ENCODE measurements at places on chromosomes 3 and 15.

DNA sequence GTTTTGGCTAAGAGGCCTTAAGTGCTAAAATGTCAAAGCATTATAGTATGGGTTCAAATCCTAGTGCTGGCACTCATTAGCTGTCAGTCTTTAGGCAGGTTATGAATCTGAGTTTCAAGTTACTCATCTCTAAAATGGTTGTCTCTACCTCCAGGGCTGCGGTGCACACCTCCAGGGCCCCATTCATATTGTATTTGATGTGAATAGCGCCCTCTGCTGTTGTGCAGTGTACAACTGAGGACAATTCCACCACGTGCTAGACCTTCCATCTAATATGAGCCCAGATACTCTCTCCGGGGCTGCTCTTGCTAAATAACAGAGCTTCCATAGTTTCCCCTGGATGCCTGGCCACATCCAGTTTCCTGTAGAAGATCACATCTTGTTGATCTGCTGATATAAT, 54.3 kb downstream of the OXNAD1 start:
- DNase-seq: peak; percentile 90

DNA sequence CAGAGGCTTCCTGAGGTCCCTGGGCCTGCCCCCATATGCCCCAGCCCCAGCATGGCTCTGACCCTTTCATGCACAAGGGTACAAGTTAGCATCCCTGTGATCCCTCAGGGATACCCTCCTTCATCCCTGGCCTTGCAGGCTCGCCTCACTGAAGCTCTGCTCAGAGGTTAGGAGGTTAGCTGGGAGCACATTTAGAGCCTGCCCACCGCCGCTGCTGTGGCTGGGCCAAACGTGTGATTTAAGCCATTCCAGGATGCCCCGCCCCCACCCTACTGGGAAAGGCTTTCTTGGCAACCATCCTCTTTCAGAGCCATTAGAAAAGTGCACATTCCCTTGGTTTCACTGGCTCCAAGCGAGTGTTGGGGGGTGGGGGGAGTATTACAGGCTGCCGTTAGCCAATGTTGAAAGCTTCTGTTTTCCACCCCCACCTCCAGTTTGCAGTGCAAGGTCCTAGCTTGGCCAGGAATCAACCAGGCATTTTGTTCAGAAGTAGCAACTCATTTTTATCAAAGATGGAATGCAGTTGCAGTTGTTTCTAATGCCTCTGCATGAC, 6.3 kb upstream of the HES1 start:
- no peak for DNase-seq

- no peak for DNase-seq
These were observed 61.7 kb downstream of the LDHAL6B start for GRCh38 chr15:59268168-59268851.

DNA sequence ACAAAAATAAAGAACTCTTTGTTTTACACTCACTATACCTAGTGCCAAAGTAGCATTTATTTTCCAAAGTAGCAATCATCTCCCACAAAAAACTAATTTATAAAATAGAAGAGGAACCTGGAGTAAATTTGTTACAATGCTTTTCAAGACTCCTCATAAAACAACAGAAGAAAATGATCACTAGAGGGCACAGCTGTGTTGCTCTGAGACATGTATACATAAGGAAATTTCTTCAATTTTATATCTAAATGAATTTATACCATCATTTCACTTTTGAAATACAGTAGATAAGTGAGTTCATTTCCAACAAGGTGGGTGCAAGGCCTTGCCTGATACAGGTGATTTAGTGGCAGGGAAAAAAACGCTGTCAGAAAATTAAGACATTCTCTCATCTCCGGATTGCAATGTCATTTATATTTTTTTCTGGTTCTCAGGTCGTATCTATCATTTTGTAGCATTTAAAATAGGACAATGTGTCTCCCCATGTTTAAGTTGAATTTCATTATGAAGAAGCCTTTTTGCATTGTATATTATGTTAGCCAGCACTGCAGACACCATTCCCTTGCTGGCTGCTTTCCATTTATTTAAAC, 25.3 kb upstream of the ARHGEF26 start:
- no peak for DNase-seq

DNA sequence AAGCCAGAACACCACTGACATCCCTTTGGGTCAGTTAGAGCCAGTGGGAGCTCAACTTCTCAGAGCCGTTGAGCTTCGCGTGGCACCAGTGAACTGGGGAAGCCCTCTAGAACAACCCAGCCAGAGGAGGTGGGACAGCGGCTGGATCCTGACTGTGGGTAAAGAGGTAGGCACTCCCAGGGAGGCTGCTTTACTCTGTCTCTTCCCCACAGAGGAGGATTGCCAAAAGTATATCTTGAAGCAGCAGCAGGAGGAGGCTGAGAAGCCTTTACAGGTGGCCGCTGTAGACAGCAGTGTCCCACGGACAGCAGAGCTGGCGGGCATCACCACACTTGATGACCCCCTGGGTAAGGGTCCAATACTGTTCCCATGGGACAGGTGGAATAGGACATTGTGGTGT, 1.2 kb downstream of the MYD88 start:
- DNase-seq: no peak

DNA sequence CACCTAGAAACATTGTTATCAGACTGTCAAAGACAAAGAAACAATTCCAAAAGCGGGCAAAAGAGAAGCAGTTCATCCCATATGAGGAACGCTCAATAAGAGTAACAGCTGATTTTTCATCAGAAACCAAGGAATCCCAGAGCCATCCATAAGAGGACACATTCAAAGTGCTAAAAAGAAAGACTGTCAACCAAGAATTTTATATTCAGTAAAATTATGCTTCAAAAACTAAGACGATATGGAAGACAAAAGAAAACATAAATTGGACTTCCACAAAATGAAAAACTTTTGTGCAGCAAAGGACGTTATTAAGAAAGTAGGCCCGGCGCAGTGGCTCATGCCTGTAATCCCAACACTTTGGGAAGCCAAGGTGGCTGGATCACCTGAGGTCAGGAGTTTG, 4.0 kb downstream of the LEO1 start:
- no peak for DNase-seq

DNA sequence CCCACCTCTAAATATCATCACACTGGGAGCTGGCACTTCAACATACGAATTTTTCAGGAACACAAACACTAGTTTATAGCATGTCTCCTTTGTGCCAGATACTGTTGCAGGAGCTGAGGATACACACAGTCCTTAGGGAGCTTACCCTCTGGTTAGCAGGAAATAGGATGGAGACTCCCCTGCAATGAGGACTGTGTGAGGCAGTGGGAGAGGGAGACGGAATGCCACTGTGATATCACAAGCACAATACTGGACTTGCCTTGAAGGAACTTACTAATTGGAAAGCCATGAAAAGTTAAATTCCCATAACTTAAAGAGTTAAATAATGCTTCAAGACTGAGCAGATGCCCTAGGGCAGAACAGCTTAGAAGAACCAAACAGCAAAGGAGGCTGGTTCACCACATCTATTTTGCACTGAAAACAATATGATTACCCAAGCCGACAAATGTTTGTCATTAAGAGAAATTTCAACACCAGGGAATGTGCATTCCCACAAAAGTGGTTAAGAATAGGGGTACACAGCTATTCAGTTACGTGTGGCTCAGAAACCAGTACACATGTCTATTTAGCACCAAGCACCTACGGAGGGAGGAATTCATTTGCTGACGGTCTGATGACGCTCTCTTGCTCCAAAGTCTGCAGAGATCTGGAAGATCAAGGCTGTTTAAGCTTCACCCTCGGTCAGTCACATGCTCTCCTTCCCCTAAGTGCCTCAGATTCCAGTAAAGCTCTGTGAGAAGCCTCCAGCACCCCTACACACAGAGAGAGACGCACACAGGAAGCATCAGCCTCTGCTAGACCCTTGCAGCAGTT, 5.2 kb downstream of the TBC1D2B start:
- no peak for DNase-seq

GRCh38 chr3:125121246-125122010, 65.6 kb upstream of the HEG1 start:
- peak; percentile 34 for DNase-seq

DNA sequence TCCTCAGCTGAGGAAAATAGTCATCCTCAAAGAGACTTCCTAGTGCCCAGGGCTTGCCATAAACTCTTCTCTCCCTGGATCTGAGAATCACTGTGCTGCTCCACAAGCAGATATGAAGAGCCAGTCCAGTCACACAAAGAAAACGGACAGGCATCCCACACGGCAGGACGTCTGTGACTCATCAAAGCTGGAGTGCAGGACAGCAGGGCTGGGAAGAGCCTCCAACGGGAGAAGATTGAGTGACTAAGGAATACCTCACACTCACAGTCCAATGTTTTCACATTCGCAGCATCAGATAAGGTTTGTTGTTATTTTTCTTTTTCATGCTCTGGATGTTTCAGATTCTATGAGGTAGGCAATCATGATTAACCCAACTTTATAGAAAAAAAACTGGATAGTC, 57.8 kb downstream of the NEK10 start:
- DNase-seq: no peak

GRCh38 chr3:192219926-192220325, 507.4 kb downstream of the FGF12 start:
- DNase-seq: no peak

DNA sequence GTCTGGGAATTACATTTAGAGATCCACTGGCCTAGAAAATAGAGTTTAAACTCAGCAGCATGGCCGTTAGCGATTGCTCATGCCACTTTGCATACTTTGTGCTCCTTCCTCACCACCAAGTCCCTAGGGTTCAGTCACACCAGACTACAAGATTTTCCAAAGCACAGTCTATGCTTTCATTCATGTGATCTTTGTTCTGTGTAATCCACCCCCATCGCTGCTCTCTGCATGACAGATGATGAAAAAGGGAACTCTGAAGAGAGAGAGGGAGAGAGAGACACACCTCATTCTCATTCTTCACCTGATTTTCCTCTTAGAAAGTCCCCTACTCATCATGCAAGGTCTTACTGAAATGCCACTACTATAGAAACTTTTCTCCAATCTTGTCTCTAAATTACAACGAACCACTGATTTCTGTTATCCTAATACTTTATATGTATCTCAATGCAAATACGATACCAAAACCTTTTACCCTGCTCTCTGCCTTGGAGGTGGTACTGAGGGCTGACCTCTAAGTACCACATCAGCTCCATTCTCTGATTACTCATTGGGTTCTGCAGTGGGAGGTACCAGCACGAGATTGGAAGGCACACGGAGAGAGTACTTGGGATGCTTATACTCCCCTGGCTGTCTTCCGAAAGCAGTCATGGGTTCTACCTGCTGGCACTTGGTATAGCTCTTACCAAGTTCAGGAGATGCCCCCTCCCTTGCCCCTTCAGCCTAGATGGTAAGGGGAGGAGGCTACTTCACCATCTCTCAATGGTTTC, 1.1 kb upstream of the PARP15 start:
- DNase-seq: peak; percentile 19

- no peak for DNase-seq
These were observed 48.0 kb upstream of the RAB6B start for GRCh38 chr3:133943639-133944141.

DNA sequence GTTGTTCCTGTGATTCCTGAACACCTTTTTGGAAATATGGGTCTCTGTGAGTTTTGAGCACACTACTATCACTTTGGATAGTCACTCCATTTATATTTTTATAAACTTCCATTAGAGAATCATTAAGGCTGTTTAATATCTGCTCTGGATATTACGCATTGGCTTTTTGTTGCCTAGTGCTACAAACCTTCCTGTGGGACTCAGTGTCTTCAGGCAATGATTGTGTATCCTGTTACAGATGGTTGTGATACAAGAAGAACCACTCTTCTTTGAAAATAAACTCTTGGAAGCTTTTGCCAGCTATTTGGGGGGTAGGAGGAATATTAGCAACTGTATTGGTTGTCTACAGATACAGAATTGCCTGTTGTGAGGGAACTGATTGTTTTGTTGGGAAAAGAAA, 15.6 kb downstream of the GCSAM start:
- DNase-seq: no peak

DNA sequence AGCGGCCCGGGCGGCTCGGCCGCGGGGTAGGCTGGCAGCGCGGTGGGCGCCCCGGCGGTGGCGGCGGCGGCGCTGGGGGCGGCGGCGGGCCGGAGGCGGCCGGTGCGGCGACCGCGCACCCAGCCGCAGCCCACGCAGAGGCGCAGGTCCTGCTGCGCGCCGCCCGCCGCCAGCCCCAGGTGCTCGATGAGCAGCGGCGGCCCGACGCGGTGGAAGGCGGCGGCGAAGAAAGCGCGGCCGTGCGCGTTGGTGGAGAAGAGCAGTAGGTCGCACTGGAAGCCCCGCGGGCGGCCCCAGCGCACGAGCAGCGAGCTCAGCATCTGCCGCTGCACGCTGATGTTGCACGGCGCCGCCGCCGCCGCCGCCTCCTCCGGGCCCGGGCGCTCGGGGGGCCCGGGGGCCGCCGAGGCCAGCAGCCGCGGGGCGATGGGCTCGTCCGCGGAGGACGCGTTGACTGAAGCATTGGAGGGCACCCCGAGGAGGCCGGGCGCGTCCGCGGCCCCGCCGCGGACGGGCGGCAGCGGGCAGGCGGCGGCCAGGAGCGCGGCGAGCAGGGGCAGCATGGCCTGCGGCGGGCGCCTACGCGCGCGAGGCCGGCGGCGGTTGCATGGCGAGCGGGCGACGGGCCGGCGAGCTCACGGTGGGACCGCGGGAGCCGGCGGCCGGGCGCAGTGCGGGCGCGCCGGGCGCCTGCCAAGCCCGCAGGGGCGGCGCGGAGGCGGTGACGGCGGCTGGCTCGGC, 452 bp downstream of the TMEM158 start:
- DNase-seq: no peak

GRCh38 chr15:99621767-99622166, 56.0 kb downstream of the MEF2A start:
- no peak for DNase-seq

DNA sequence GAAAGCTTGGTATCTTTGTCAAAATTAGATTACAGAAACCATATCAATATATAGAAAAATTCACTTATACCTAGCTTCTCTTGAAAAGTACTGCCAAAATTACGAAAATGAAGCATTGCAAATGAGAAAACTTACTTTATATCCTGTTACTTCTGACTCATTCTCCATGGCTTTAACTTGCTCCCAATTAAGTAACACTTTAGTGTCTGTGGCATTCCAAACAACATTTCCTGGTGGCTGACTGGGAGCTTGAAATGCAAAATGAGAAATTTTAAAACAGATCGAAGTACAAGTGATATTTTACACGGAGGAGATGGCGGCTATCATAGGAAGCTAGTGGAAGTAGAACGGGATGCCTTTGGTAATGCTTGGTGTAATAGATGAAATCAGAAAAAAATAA, 347.3 kb downstream of the CNTN3 start:
- DNase-seq: no peak

DNA sequence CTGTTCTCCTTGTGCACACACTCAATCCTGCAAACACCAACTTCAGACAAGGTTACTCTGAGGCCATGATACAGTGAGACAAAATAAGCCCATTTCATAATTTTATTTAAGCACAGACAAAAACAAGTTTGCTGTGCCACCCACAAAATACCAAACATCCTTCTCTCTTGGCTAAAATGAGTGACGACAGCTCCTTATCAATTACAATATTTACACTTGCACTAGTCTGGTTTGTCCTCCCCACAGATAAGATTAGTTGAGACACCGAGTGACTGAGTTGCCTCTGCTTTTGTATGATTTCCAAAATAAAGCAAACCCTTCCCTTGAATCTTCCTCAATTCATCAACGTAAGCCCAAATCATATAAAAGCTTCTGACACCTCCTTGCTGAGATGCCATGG, 233.5 kb upstream of the ATP10A start:
- no peak for DNase-seq

- no peak for DNase-seq
These were observed 393 bp downstream of the CNTN6 start for GRCh38 chr3:1093217-1093616.

- DNase-seq: no peak
These were observed 22.0 kb downstream of the CMTM6 start for GRCh38 chr3:32480604-32481003.
